ENCODE measurements at places on chromosomes 16 and 17. TPM values are rescaled to one million over a fixed set of nuclear protein-coding genes. Genes with fewer than 3 reads are reported as not detected.

OR2C1 gene
- not detected for total RNA-seq

NOTUM gene
- not detected for total RNA-seq

C17orf100 gene
- total RNA-seq: 0.64 TPM

SLC9A5 gene
- 0.34 TPM for total RNA-seq

ZDHHC1 gene
- 5.3 TPM for total RNA-seq

TLCD3B gene
- total RNA-seq: not detected

PIPOX gene
- 0.28 TPM for total RNA-seq

GH2 gene
- not detected for total RNA-seq

MGAT5B gene
- total RNA-seq: 0.07 TPM

SCARF1 gene
- 0.43 TPM for total RNA-seq

Measured in nasal cavity respiratory epithelium epithelial cell of viscerocranial mucosa (primary cell).